Activated naive CD4-positive, alpha-beta T cell treated with anti-CD3 and anti-CD28 coated beads for 36 hours (primary cell): ENCODE measurements at places on chromosomes 2 and 18. TPM values are rescaled to one million over a fixed set of nuclear protein-coding genes. Genes with fewer than 3 reads are reported as not detected.

- no peak for DNase-seq
Observed at GRCh38 chr18:9449600-9450414, 25.5 kb upstream of the RALBP1 start.

DNA sequence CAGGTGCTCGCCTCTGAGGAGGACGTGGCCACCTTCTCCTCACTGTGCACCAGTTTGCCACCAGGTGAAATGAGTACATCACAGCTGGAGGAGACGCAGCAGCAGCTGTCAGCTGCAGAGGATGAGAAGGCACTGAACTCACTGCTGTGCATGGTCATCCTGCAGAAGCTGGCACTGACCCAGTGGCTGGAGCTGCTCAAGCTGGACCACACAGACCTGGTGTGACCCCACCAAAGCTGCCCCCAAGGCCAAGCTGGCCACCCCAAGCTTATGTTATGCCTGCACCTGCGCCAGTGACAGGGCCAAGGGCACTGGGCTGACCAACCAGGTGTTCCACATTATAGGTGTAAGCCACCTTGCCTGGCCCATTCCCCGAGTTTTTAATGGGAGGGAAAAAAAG lies 19.3 kb downstream of the CLK1 start:
- DNase-seq = no peak

The GKN2 gene
- total RNA-seq = not detected

DNA sequence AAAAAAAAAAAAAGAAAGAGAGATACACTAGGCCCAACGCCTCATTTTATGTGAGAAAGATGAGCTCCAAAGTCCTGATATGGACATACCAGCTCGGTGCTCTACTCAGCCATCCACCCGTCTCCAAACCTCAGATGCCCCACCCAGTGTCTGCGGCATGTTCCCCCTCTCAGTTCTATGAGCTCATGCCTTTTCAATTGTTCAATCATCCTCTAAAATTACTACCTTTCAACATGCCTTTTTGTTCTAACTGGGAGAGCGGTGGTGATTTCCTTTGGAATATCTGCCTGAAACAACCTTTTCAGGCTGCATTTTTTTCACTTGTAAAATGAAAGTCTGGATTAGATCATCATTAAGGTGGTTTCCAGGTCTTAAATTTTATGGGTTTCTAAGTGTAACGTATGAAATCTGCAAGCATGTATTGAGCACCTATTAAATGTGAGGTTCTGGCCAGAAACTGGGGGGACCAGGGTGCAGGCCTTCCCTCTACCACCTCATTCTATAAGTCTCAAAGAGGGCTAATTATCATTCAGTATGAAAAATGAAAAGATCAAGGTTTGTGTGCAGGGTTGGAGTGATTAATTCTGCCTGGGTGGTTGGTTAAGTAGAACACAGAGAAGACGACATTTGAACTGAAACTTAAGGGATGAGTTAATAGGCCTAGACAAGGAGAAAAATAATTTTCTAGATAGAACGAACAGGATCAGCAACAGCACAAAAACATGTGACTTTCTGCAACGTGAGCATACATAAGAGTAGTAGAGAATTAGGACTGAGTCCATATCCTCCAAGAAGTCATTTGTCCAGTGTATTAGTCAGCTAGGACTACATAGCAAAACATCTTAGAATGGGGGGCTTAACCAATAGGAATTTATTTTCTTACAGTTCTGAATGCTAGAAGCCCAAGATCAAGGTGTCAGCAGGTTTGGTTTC lies 87.4 kb upstream of the GLS start:
- DNase-seq = peak; percentile 27

The SCYGR1 gene
- not detected for total RNA-seq

- no peak for DNase-seq
Observed at GRCh38 chr2:163812926-163813520, 77.2 kb upstream of the FIGN start.

- DNase-seq = no peak
Observed at GRCh38 chr18:13147130-13147529, 71.4 kb upstream of the LDLRAD4 start.

DNA sequence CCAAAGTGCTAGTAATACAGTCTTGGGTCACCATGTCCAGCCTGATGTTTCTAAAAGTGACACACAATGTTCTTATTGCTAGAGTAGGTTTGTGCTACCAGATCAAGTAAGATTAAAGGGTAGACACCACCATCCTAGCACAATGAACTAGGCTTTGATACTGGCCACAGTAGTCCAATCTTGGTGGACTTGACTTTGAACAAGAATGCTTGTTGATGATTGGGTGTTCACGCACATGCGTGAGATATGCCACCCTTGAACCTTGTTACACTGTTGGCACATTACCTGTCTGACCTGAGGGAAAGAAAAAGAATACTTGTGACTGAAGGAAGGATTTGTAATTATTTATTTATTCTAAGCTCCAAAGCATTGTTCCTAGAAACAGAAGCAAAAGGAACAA lies 72.1 kb upstream of the EMILIN2 start:
- no peak for DNase-seq

GRCh38 chr2:240397542-240397916 lies 37.9 kb upstream of the GPC1 start:
- DNase-seq = no peak

DNA sequence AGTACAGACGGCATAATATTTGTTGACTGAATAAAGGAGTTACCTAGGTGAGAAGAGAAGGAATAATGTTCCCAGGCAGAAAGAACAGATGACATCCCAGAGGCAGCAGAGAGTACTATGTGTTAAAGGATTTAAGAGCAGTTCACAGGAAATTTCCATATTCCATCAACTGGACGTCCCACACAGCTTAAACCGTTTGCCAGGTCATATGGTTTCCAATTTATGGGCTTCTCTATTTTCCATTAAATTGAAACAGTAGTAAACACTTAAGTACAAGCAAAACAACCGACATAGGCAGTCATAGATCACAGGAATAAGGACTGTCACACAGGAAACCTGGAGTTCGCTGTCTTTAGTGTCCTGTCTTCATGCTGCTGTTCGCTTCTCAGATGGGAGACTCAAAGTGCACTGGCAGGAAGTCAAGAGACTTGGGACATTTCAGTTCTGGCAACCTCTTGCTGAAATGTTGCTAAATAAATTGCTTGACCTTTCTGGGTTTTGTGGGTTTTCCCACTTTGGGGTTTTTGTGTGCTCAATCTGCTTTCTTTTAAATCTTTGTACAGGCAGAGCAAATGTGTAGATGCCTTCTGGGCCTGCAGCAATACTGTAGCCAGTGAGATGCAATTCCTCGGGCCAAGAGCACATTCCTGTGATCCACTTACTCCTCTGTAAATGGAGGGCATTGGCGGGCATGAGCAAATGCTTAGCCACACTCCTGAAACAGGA lies 5.8 kb upstream of the PIEZO2 start:
- DNase-seq = no peak

DNA sequence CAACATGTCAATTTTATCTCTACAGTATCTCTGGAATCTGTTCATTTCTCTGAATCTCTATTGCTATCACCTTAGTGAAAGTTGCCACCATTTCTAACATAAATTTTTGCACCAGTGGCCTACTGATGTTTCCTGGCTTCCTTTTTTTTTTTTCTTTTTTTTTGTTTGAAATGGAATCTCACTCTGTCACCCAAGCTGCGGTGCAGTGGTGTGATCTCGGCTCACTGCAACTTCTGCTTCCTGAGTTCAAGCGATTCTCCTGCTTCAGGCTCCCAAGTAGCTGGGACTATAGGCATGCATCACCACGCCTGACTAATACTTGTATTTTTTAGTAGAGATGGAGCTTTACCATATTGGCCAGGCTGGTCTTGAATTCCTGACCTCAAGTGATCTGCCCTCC lies 35.1 kb downstream of the KCNJ13 start:
- DNase-seq = no peak

The MLPH gene
- not detected for total RNA-seq

The MYOM1 gene
- 0.41 TPM for total RNA-seq

The AOX1 gene
- 0.79 TPM for total RNA-seq

The SNX17 gene
- 75.5 TPM for total RNA-seq

GRCh38 chr2:228131833-228132232 lies 49.7 kb downstream of the SPHKAP start:
- DNase-seq = no peak

- DNase-seq = no peak
Observed at GRCh38 chr18:8860845-8861642, 155.7 kb downstream of the MTCL1 start.

The CDK5R2 gene
- total RNA-seq = not detected

GRCh38 chr2:54061272-54061671 lies 54.1 kb upstream of the ACYP2 start:
- no peak for DNase-seq

The CWC22 gene
- total RNA-seq = 20.4 TPM

GRCh38 chr2:144252694-144253093 lies 267.2 kb downstream of the ZEB2 start:
- DNase-seq = no peak

GRCh38 chr2:225030203-225030602 lies 12.1 kb downstream of the DOCK10 start:
- peak; percentile 60 for DNase-seq

DNA sequence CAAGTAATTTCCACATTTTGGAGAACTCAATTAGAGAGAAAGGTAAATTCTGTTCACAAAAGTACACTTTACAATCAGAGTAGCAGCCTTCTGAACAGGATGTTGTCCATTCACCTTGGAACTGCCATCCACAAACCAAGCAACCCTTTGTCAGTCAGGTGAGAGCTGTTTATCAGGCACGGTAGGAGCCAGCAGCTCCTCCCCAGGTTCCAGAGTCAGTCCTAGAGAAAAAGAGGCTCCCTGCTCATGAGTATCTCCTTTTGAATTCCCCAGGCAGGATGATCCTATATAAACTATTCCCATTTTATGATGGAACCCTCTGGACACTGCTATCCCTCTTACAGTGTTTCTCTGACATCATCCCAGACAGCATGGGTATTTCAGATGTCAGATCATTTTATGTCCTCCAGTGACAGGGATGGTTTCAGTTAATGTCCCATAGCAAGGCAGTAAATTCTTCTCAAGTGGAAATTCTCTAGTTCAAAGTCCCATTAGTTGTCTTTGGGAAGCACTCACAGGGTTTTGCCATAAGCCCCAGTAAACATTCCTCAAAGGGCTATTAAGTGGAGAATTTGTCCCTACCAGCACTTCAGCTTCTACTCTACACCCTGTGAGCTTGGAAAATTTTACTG lies 34.5 kb upstream of the CSRNP3 start:
- no peak for DNase-seq

The SYT4 gene
- total RNA-seq = not detected

The ANKRD29 gene
- total RNA-seq = not detected

- DNase-seq = peak; percentile 21
Observed at GRCh38 chr18:44325903-44326635, 354.6 kb upstream of the SETBP1 start.

DNA sequence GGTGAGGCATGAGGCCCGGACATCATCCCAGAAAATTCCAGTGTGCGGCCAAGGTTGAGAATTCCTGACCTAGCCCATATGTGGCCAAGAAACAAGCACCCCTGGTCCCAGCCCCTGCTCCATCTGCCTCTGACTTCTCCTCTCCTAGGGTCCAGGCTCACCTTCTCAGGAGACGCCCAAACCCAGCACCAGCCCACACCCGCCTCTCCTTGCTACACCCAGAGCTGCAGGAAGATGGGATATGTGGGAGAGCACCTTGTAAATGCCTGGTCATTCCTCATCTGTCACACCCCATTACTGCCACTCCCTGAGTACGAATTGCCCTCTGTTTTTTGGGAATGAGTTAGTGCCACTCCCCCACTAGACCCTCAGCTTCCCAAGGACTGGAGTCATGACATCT lies 7.3 kb upstream of the ATP6V1B1 start:
- no peak for DNase-seq

- no peak for DNase-seq
Observed at GRCh38 chr2:205650450-205650849, 31.9 kb upstream of the NRP2 start.

GRCh38 chr2:24352664-24353063 lies 7.7 kb downstream of the ITSN2 start:
- DNase-seq = no peak

The ANKRD30BL gene
- not detected for total RNA-seq

- DNase-seq = no peak
Observed at GRCh38 chr2:230821991-230822520, 42.7 kb upstream of the ITM2C start.

The MEP1B gene
- total RNA-seq = not detected

The GPBAR1 gene
- 0.10 TPM for total RNA-seq

- no peak for DNase-seq
Observed at GRCh38 chr2:111176388-111176787, 55.7 kb downstream of the BCL2L11 start.

DNA sequence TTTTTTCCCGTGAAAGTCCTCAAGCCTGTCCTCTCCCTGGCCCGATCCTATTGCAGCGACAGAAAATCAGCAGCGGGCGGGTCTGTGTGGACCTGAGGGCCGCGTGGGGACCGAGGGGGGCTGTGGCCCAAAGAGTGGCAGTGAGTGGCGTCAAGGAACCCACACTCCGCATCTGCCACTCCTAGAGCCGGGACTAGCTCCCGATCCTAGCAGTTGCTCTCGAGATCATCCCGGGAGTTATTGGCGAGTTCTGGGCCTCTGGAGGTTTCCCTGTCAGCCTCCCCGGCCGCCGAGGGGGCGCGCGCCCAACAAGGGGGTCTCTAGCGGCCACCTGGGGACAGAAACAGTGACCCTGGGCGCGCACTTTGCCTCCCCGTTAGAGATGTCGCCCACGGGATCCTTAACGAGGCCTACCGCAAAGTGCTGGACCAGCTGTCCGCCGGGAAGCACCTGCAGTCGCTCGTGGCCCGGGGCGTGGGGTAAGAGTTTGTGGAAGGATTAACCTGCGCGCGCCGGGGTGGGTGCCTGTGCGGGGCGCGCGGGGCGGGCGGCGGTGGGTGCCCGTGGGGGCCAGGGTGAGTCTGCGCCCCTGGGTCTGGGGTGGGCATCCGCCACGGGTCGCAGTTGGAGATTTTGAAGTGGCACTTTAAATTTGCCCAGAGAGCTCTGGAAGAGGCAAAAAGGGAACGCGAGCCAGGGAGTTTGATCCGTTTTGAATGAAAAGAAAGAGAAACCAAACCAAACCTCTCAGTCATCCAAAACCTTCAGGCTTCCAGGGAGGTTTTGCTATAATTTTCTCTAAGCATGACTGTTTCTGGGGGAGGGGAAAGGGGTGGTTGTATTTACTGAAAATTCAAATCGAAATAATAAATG lies 3.5 kb downstream of the ADCYAP1 start:
- DNase-seq = peak; percentile 15

DNA sequence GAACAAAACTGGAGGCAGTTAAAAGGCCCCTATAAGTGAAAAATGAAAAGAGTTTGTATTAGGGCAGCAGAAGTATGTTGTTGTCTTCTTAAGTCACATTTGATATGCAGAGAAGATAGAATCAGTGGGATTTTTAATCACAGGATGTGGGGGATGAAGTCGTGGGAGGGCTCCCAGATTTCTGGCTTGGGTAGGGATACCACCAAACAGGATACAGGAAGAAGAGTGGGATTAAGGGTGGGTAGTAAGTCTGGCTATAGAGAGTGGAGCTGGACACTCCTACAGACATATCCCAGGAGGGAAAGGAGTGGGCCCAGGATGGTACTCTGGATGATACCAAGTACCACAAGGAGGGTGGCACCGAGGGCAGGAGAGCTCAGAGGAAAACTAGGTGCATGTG lies 99.3 kb downstream of the GAREM1 start:
- no peak for DNase-seq
